ENCODE measurements at places on chromosomes 13 and 19.

GRCh38 chr19:8393871-8394250, 3.7 kb downstream of the RAB11B start:
- DNase-seq: no peak

DNA sequence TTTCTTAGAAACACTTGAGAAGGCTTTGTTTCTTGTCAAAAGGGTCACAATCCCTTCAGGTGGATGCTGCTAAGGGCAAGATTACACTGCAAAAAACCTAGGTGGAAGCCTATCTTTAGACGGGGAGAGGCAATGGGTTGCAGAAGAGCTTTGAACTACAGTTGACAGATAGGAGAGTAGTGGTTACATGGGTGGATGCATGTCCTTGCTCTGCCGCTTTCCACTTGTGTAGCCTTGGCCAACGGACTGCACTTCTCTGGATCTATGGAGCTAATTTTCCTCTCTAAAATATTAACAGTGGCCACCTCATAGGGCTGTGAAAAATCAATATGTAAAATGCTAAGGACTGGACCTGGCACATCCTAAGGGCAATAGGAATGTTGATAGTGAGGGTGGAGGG, 980 bp downstream of the BCKDHA start:
- DNase-seq: no peak

DNA sequence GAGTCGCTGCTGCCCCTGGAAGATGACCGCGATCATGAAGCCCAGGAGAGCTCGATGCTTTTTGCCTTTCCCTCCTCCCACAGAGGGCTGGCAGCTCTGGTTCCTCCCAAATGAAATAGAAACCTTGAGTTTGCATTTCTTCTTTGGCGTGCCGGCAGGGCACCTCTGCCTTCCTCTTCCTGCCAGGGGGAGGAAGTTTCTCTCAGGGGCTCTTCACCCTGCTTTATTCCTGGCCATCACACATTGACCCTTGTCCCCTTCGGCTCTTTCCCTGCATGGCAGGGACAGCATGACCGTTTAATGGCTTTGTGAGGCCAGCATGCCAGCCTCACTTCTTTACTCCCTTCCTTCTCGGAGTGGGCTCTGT, 47.9 kb downstream of the ACTN4 start:
- no peak for DNase-seq

DNA sequence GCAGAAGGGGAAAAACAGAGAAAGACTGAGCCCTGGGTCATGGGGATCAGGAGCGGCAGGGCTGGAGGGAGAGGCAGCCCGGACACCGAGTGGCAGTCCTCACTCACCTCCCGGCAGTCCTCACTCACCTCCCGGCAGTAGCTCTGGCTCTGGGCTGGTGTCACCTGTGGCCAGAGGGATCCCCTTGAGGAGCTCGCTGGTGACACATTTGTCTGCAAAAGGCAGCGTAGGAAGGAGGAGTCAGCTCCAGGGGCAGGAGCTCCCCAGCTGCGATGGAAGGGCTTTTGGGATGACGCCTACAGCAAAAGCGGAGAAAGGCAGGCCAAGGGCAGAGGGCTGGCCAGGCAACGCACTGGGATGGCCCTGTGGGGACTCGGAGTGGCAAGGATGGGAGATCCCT, 739 bp downstream of the EIF3G start:
- DNase-seq: no peak

DNA sequence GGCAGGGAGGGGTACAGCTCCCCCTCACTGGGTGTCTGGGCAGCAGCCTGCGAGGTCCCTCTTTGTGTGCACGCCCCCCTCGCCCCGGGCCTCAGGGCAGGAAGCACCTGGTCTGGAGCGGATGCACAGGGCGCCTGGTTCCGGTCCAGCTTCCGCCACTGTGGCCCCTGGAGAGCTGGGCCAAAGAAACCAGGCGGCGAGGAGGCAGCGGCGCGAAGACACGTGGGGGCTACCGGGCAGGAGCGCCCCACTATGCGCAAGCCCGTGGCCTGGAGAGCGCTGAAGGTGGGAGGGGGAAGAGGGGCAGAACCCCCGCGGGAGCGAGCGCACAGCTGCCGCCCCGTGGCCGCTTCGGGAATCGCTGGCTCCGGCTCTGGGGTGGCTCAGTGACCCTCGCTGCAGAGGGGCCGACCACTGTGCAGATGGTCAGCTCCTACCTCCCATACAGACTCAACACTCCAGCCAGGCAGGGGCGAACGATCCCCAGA, 1.7 kb upstream of the LYL1 start:
- no peak for DNase-seq

- DNase-seq: no peak
Measured at GRCh38 chr13:113460599-113460998, 7.3 kb upstream of the ADPRHL1 start.

DNA sequence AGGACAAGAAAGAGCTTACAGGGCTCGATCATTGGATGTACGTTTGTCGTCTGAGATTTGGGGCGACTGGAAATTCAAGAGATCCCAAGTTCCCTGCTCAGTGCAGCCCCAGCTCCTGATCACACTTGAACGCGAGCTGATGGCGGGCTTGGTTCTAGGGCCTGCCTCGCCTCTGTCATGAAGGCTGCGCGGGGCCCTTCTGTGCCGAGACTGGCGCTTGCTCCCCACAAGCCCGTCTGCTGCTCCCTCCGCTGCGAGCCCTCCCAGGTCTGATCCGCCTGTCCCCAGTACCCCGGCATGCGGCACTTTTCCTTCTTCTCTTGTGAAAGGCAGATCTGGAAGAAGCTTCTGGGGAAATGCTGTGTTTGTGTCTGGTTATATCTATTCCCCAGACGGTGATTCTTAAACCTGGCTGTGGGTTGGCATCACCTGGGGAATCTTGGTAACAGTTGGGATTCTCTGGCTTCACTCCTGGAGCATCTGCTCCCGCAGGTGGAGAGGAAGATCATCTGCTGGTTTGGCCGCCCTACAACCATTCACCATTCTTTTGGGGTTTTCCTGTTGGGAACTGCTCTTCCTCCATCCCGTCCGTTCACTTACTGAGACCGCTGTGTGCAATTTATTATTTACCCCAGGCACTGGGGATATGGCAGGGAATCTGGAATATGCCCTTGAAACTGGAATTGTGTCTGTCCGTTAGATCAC, 43.6 kb downstream of the SIPA1L3 start:
- no peak for DNase-seq

DNA sequence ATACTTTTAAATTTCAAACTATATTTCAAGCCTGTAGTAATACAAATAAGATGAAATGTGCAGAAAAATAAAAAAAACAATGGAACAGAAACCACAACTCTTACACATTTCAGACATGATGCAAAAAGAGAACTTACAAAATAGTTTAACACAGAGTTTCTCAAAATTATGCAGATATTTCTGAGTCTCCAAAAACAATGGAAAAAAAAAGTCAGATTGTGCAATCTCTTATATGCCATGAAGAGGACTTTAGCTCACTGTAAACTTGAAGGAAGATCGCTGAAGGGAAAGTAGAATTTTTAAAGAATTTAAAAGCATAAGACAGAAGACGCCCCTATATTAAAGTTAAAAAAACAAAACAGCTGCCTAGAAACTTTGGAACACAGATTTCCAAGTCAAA, 20.4 kb downstream of the ZNF708 start:
- DNase-seq: no peak

DNA sequence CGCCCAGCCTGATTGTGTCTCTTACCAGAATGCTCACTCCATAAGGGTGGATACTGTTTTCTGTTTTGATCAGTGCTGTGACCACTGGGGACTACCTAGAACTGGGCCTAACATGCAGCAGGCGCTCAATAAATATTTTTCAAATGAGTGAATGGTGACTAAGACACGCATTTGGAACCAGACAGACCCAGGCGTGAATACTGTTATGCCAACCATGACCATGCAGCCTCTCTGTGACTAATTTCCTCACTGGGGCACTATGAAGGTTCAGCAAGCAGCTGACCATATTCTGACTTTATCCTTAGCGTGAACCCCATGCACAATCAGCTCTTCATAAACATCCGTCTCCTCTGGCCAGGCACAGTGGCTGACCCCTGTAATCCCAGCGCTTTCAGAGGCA, 13.0 kb upstream of the SPC24 start:
- no peak for DNase-seq

- no peak for DNase-seq
Measured at GRCh38 chr13:110511509-110512181, 49.9 kb downstream of the RAB20 start.

DNA sequence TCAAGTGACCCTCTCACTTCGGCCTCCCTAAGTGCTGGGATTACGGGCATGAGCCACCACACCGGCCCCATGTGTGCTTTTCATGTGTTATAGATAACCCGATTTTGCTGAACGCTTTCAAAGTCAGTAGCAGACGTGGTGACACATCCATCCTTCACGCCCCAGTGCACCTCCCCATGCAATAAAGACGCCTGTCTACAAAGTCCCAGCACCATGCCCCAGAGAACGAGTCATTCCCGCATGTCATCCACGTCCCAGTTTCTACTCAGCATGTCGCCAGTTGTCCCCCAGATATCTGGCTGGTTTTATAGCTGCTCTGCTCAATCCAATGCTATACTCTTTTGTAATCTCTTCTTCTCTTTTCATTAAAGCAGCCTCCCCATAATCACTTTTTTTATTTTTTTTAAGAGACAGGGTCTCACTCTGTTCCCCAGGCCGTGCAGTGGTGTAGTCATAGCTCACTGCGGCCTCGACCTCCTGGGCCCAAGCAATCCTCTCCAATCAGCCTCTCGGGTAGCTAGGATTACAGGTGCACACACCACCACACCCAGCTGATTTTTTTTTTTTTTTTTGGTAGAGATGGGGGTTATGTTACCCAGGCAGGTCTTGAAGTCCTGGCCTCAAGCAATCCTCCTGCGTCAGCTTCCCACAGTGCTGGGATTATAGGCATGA, 42.5 kb downstream of the DNM2 start:
- no peak for DNase-seq

- DNase-seq: no peak
Measured at GRCh38 chr19:17872251-17873001, 681 bp downstream of the SLC5A5 start.

DNA sequence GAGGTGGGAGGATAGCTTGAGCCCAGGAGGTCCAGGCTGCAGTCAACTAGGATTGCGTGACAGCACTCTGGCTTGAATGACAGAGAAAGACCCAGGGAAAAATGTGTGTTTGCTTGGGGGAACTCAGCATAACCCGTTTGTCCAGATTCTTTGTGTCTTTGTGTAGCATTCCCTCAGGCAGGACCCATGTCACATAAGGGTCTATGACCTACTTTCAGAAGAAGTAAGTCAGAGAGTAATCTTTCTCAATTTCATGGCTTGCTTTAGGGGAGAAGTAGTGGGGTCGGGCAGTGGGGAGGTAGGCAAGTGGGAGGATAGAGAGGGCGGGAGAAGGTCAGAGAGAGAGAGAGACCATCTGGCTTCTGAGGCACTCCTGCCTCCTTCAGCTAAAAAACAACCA, 11.9 kb upstream of the PSPC1 start:
- DNase-seq: no peak

GRCh38 chr19:2982561-2982960, 5.2 kb downstream of the TLE6 start:
- DNase-seq: no peak

DNA sequence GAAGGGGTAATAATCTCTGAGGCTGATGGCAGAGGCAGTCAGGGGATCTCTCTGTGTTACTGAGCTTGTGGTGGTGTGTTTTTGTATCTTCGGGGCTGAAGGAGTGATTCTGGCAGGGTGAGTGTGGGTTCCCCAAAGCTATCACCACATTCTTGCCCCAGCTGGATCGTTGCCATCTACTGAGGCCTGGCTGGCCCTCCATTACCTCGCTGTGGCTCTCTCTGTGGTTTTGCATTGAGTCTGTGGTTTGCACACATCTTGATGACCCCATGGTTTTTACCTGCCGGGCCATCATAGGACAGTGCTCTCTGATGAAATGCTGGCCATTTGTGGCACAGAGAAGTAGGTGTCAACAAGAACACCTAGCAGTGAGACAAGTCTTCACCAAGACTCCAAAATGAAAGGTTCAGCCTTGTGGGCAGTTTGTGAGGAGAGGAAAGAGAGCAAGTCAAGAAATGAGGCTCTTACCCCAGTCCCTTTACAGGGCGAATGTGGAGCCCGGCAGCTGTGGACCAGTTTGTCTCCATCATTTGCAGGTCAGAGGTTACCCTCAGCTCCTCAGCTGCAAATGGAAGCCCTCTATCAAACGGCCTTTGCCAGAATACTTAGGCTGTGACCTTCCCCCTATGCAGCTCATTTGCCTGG, 69.0 kb upstream of the NPAS1 start:
- no peak for DNase-seq

DNA sequence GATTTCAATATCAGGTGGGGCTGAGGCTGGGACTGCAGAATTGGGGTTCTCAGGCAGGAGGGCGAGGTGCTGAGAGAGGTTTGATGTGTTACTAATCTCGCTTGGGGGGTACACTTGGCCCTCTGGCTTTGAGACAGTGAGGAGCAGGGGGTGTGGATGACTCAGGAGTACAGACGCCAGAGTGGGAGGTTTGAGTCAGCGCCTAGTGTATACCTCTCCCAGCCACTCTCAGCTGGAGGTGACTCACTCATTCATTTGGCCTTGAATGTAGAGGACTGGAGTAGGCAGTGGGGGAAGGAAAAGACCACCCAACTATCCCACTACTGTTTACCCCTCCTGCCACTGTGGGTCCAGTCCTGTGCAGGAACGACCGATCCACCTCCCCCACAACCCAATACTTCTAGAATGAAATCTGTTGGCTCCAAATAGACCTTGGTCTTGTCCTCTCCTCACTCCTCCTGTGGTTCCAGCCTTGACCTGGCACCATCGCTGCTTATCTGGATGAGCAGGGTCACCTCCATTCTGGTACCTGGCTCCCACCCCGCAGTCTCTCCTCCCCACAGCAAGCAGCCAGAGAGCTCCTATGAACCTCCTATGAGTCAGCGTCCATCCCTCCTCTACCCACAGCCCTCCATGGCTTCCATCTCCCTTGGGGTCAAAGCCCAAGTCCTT, 20.1 kb upstream of the ZNRF4 start:
- no peak for DNase-seq

GRCh38 chr19:52601025-52601973, 31.2 kb downstream of the ZNF701 start:
- DNase-seq: peak; percentile 91

DNA sequence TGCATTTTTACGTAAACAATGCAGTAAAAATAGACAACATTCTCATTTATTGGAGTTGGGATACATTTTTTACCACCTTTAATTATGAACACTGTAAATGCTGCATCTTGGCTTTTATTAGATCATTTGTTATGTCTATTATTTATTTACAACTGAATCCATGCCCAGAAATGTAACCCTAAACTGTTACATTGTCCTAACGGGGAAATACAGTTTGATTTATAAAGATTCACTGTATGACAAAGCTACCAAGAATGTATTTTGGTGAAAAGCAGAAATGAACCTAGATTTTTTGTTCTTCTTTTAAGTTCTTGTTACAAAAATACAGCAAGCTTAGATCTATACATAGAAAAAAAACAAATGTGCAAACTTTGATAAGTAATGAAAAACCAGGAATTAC, 1.1 kb downstream of the METTL21C start:
- no peak for DNase-seq

All from muscle of arm (tissue), 14 donors.